ENCODE measurements at places on chromosomes 7 and 10. TPM values are rescaled to one million over a fixed set of nuclear protein-coding genes. Genes with fewer than 3 reads are reported as not detected.

NPSR1 gene
- polyA plus RNA-seq = not detected

NKX1-2 gene
- polyA plus RNA-seq = 0.89 TPM

FAM24B gene
- polyA plus RNA-seq = 4.5 TPM

ZPBP gene
- polyA plus RNA-seq = not detected

MACC1 gene
- 9.6 TPM for polyA plus RNA-seq

COL13A1 gene
- 0.89 TPM for polyA plus RNA-seq

CLCN1 gene
- 0.05 TPM for polyA plus RNA-seq

DNA sequence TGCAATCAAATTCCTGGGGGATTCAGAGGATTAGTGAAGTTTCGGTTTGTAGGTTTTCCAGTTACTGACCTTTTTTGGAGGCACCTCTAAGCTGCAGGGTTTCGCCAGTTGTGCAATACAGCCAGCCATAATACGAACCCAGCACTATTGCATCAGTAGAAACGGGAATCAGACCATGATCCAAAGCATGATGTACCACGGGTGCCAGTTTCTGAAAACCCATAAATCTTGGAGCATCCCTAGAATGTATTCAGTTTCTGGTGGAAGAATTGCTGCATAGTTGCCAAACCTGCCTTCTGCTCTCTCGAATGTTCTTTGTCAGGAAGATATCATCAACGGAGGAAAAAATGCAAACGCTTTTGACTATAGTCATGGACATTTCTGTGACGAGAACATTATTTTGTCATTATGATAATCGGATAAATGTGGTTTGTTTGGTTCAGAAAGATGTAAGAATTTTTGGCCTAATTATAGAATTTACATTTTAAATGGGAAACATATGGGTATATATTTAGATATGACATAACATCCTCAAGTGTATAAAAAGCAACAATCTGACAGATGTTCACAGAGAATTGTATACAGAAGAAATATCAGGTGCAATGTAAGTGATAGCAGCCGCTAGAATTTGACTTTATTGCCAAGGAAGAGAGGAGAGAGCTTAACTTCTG is 186.2 kb upstream of the PRKCQ start:
- DNase-seq = no peak

DNA sequence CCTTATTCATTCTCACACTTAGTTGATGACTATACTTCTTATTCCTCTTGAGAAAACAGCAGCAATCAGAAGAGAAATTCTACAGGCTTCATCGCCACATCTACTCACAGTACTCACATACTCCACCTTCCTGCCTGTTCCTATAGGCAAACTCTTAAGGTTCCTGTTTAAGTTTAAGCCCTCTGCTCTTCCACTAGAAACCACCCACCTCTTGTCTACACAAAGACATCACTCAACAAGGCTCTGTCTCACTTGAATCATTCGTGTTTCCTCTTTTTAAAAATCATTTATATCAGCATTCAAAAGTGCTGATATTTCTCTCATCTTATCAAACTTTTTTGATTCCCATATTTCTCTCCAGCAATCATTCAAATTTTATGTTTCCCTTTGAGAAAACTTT is 85.5 kb upstream of the ADO start:
- no peak for DNase-seq

DNA sequence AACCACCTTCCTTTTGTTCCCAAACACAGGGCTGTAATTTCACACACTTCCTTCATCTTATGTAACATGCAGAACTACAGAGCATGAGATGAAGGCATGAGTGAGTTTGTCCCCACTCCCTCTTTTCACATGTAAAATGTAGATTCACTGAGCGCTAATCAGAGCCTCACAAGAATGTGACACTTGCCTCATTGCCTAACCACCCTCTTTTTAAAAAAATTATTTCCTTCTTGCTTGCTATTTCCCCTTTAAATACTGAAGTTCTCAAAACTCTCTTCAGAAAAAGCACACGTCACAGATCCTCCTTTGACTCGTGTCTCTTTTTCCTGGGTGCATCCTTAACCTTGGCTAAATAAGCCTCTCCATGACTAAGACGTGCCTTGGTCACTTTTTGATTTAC is 121.2 kb upstream of the TARP start:
- DNase-seq = no peak

DNA sequence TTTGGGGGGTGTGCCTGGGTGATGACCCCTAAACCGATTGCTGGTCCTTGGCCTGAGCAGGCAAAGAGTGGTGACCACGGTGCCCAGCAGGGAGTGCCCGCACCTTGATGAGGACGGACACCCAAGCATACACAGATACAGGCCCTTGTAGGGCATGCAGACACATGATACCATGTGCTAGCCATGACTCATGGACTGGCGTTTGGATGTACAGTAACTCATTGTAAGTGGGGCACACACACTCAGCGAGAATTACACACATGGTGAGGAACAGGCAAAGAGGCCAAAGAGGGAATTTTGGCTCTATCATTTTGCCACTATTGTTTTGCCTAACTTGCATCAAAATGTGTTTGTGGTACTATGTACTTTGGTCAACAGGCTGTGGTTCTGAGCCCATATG is 24.1 kb downstream of the KAZALD1 start:
- DNase-seq = no peak

GRCh38 chr10:101305320-101306241 is 48.4 kb upstream of the BTRC start:
- DNase-seq = no peak

- no peak for DNase-seq
These were observed 333.8 kb downstream of the BBS9 start for GRCh38 chr7:33463131-33463530.

DNA sequence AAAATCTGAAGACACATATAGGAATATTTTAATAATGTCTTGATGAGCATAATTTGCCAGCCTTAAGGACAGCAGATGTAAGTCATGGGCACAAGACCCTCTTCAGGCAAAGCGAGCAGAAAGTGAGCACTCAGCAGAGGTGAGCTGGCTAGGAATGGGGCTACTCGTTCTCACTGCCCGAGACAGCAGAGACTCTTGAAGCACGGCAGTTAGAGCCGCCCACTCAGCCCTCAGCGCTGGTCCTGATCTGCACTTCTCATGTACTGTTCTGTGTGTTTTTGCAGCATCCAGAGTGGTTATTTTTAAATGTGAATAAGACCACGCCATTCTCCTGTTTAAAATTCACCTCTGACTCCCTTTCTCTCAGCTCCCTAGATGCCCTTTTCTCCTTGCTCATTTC is 65.3 kb downstream of the GFRA1 start:
- no peak for DNase-seq

DNA sequence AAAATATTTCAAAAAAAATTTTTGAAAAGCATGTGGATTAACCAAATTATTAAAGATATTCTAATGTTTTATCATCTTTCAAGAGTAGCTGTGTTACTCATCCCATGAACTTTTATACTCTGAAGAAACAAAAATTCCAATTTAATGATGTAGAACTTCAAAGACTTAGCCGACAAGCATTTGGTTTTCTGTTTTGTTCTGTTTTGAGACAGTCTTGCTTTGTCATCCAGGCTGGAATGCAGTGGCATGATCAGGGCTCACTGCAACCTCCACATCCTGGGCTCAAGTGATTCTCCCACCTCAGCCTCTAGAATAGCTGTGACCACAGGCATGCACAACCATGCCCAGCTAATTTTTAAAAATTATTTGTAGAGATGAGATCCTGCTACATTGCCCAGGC is 17.8 kb upstream of the LCOR start:
- peak; percentile 69 for DNase-seq

DNA sequence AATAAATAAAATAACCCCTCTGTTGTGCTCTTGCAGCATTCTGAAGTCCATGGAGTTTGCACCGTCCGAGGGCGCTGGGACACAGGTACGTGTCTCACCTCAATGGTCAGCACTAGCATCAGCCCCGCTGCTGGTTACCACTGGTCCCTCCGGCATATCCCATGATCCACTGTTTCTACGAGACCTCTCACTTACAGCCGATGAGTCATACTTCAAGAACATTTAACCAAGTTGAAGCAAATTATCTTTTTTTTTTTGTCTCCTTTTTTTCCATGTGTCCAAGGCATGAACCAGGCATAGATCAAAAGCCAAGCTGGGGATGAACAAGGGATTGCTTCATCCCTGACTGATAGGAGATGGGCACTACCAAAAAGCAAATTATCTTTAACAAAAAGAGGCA is 92.9 kb upstream of the SH2B2 start:
- DNase-seq = no peak

- no peak for DNase-seq
These were observed 7.1 kb downstream of the CHAT start for GRCh38 chr10:49620841-49621378.

- no peak for DNase-seq
These were observed 188.5 kb upstream of the MKI67 start for GRCh38 chr10:128314686-128315085.

GRCh38 chr10:47438857-47439474 is 44.9 kb downstream of the ANXA8 start:
- DNase-seq = peak; percentile 9

- no peak for DNase-seq
These were observed 17.8 kb downstream of the NAPEPLD start for GRCh38 chr7:103130901-103131624.

DNA sequence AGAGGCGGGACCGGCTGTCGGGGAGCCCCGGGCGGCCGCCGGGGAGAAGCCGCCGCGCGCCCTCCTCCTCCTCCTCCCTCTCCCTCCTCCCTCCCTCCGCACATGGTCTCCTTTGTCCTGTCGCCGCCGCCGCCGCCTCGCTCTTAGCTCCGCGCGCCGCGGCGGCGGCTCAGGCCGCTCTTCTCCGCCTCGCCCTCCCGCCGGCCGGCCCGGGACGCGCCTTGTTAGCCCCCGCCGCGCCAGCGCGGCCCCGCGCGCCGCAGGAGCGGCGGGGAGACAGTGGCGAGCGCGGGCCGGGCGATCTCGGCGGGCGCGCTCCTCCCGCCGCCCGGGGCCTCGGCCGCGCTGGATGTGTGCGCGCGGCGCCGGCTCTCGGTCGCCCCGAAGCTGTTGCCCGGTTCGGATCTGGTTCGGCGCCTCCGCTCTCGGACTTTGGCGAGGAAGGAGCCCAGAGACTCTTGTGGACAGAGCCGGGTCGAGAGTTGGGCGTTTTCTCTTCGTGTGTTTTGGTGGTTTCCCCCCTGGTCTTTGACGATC is 437.4 kb upstream of the GALNT17 start:
- no peak for DNase-seq

DNA sequence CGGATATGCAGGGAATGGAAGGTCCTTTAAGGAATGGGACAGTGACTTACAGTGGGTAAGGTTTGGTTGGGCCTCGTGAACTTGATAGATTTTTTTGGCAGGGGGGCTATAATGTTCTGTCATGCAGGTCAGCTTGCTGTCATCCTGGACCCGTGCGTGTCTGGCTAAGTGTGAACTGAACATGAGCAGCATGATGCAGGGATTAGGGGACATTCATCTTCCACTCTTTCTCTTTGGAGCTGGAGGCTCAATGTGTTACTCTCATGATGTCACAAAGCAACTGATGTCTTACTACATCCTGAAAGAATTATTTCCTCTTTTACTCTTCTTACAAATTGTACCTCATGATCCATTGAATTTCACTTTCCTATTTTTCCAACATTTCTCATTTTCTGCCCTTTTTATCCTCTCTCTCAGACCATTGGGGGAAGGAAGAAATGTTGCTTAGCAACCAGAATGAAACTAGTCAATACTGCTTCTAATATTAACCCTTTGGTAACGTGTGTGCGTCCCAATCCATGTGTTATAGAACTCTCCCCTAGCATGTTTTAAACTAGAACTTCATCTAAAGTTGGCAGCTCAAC is 549.1 kb downstream of the LRMDA start:
- DNase-seq = no peak

DNA sequence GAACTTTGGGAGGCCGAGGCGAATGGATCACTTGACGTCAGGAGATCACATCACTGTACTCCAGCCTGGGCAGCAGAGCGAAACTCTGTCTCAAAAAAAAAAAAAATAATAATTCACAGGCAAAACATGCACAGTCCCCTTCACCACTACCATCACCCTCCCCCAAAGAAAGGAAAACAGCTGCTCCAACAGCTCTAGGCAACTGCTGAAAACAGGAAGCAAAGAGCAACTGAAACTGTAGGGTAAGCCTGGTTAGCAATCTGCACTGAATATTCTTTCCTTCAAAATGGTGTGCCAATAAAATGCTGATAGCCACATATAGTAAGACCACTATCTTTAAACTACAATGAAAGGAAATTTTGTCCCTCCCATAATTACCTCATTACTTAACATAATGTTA is 11.8 kb downstream of the NT5C2 start:
- no peak for DNase-seq
